ENCODE measurements at places on chromosomes 5 and 9. TPM values are rescaled to one million over a fixed set of nuclear protein-coding genes. Genes with fewer than 3 reads are reported as not detected.
A peak's percentile ranks its signal among the peaks of the same experiment; 100 is the strongest.

DNA sequence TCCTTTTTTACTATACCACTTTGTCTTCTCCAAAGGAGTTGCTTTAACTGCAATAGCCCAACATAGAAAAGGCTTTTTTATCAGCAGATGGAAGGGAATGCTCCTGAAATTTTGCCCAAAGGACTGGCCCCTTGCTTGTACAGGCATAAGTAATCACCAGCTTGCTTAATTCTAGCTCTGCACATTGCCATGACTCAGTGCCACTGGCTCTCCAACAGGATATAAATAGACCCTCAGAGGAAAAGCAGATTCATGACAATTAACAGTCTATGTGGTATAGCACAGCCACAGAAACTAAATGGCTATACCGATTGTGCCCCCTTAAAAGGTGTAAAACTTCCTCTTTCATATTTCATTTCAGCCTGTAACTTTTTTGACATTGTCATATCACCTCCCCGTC is 227.0 kb downstream of the ZNF608 start:
- DNase-seq = peak; percentile 96

DNA sequence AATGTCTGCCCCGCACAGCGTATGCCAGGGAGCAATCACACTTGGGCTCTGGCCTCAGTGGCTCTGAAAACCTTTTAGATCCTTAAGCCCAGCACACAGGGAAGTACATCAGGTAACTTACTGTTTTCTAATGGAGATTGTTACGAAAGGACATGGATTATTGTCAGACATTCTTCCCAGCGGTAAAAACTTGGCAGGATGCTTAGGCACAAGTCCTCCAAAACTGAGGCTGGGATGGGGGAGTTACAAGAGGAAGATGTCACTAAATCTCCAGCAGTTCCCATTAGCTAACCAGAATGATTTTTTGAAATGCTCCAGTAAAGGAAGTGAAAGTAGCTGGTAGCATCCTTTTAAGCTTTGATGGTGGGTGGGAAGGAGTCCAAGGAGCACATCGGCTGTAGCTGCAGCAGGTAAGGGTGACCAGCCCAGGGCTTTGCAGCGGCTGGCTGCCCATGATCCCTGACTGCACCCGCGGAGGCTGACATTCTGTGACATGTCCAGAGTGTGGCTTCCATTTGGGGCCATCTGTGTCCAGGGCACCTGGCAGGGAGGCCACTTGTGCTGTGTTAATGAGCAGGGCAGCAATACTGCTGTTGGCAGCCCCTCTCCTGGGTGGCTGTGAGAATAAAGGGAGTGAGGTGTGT is 165.8 kb downstream of the GADD45G start:
- DNase-seq = peak; percentile 54

DNA sequence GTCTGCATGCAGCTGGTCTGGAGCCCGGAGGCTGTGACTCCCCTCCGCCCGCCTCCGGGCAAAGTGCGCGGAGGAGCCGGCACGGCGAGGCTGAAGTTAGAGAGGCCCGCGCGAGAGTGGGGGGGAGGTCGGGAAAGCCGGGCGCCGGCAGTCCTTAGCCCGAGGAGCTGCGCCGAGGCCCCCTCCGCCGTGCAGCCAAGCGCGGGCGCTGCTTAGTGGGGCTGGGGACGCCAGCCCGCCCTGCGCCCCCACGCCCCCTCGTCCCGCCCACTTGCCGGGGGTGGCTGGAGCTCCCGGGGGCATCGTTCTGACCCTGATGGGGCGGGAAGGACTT is 403 bp downstream of the NINJ1 start:
- DNase-seq = peak; percentile 48

Gene ZMYND19
- total RNA-seq = 36.0 TPM

Gene BARHL1
- not detected for total RNA-seq

- no peak for DNase-seq
Observed at GRCh38 chr9:130934702-130935647, 4.1 kb downstream of the FIBCD1 start.
